ENCODE measurements at places on chromosomes 3 and 15.

DNA sequence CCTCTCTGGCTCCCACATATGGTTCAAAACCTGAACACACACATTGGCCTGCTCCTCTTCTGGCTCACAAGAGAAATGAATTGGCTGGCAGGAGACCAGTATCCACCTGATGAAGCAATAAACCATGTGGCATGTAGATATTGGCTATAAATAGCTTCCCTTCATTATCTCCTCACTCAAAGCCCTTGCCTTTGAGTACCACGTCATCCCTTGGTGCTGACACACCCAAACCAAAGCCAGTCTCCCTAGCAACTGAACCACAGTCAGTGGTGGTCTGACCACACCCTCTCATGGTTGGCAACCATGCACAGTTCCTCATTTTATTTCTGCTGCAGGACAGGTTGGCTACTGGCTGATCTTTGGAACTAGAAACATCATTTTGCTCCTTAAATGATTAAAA lies 98.8 kb downstream of the ZNF621 start:
- DNase-seq, result no peak

DNA sequence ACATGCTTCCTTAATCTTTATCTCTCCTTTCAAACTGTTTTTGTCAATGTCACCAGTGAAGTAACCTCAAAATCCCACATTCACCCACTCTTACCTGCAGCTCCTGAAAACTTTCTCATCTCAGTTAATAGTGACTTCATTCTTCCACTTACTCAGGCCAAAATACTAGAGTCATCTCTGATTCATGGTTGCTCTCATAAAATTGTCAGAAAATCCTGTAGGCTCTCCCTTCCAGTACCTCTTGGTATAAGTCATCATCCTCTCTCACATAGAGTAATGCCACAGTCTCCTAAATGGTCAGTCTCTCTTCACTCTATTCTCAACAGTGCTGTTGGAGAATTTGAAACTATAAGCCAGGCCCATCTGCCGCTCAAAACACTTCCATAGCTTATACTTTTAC lies 34.9 kb upstream of the POU1F1 start:
- DNase-seq, result no peak

GRCh38 chr3:191296041-191296541 lies 33.1 kb upstream of the CCDC50 start:
- no peak for DNase-seq

DNA sequence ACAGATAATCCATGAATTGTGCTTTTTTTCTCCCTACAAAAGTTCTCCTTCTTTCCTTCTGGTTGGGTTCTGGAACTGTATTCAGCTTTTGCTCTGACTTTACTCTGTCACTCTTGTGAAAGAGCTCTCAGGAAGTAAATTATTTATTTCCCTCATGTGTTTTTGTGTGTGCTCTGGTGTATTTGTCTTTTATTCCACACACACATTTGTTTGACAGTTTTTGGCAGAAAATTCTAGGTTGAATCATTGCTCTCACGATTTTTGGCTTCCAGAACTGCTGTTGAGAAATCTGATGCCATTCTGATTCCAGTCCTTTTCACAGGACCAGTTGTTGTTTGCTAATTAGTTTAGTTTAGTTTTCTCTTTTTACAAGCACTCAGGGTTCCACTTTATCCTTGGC lies 172.8 kb downstream of the PLCH1 start:
- DNase-seq, result no peak

DNA sequence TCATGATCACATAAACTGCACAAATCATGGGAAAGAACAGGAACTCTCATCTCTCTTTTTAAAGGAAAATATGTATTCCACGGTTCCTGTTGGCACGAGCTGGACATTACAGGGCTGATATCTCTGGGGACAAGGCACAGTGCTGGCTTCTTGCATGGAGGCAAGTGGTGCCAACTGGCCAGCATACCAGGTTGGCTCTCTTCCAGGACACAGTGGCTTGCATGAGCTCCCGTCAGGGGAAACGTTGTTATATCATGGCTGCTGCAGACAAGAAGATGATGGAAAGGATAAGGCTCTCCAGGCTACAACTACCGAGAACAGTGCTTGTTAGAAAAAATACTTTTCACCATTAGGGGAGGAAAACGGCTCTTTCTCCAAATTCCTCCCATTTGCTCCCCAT lies 283.9 kb downstream of the RORA start:
- no peak for DNase-seq

- DNase-seq, result no peak
Measured at GRCh38 chr15:54840621-54841398, 355.9 kb downstream of the RSL24D1 start.

GRCh38 chr15:84944861-84945260 lies 36.8 kb upstream of the PDE8A start:
- no peak for DNase-seq

DNA sequence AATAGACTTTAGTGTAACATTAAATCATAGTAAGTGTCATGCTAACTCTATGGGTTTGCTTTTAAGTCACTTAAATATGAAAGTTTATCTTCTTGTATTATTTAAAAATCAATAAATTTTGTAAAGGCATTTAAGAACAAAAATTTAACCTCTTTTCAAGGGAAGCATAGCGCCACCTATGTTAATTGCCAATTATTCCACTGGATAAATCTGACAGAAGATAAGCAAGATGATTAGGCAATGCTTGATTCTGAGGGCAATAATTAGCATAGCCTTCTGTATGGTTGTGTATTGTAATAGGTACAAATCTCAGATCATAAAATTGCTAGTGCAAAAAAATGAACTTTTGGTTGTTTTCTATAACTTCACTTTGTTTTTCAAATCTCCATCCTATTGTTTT lies 560.1 kb downstream of the GRM7 start:
- DNase-seq, result no peak

GRCh38 chr3:194223951-194224350 lies 88.0 kb downstream of the HES1 start:
- DNase-seq, result no peak

- no peak for DNase-seq
Measured at GRCh38 chr3:149470381-149470780, 4.1 kb upstream of the TM4SF4 start.

DNA sequence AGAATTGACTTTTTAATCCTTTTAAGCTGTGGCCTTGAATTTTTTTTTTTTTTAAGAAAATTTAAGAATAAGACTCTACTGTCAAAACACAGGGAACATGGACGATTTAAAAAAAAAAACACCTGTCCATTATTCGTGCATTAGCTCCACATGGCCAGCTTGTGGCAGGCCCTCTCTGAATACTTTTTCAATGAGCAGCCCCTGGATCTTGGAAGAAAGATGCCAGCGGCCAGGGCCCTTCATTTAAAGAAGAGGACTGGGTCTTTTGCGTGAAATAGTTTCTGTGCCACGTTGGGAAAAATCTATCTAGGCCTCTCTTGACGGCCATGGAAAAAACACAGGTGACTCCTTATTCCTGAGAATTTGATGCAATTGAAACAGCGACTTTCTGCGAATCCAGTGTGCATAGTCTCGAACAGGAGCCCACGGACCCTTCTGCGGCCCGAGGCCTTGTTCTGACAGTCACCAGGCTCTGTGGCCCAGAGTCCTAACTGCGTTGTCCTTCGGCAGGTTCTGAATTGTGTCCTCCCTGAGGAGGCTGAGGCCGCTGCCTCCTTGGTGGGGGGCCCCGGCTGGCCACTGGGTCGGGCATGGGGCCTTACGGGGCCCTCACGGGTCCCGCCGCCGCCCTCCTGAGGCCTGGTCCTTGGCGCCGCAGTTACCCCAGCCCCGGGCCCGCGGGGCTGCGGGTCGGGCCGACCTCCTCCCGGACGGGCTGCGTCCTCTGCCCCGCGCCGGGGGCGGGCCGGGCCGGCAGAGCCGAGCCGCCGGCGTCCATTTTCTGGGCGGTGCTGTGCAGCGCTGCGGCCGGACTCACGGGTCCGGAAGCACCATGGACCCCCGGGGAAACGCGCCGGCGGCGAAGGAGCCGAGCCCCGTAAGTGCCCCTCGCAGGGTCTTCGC lies 33.5 kb downstream of the ZBTB38 start:
- peak; percentile 33 for DNase-seq

DNA sequence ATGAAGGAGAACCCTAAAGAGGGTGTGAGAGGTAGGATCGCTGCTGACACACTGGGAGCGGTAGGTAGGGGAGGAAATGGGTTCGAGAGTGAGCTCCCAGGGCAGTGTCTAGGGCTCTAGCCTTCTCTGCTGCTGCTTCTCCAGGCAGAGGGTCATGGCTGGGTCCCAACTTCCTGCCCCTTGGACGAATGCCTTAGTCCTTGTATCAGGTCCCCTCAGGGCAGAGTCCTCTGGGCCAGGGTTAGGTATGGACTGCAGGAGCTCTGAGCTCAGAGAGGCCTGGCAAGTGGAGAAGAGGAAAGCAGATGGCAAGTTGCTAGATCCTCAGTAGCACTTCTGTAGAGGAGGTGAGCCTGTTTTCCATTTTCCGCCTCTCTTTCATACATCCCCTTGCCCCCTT lies 2.9 kb downstream of the CORO2B start:
- DNase-seq, result no peak

- no peak for DNase-seq
Measured at GRCh38 chr3:184183679-184184078, 2.3 kb upstream of the ABCF3 start.

DNA sequence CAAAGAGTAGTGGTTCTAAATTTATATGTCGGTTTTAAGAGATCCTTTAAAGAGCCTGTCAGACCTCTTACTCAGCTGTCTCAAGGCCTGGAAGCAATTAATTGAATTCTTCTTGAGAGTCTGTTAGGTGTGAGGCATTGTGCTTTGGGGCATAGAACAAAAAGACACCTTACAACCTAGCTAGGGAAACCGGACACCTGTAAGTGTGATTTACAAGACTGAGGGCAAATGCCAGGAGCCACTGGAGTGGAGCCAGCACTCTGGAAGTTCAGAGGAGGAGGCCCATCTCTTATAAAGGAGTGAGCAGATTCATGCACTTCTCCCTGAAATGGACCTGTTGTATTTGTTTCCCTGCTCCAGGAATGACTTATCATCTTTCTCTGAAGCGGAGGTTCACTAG lies 97.7 kb upstream of the NUDT16 start:
- DNase-seq, result no peak

DNA sequence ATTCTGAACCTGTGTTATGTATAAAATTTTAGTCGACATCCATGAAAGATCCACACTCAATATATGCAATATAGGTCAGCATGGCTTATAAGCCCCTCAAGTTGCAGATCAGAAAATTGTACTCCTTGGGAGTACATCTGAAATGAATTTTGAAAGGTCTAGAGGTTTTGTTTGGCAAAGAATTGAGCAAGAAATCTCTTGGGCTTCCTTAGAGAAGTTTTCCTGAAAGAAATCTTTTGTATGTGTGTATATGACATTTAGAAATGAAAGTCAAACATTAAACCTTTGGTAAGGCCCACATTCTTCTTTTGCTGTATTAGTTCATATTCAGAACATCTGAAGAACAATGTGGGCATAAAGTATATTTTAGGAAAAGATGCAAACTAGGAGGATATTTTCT lies 1006.6 kb downstream of the NAALADL2 start:
- DNase-seq, result no peak

DNA sequence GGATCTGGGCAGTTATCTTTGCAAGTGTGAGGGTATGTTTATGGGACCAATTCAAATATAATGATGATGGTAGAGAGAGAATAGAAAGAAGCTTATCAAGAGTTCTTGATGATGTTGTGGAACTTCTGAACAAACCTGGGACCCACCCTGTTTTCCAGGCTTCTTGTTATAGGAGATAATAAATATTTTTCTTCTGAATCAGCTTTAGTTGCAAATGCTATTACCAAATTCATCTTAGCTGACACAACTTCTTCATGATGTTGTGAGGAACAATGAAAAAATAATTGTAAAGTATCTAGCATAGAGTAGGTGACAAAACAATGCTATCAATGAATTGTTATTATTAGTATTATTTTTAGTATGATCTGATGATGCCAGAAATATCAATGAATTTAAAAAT lies 43.5 kb upstream of the PTX3 start:
- no peak for DNase-seq

DNA sequence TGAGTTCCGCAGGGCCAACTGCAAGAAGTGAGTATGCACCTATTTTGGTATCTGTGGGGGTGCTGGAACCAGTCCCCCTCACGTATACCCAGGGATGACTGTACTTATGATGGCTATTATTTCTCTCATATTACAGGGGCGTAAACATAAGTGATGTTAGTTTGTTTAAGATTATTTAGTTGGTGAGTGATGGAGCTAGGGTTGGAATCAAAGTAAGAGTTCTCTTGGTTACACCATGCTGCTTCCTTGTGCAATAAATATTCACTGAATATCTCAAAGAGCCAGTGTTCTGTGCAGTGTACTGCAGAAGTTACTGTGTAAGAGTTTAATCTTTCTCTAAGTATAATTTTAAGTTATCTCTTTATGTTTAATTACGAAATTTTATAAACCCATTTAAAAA lies 12.8 kb upstream of the UTS2B start:
- DNase-seq, result no peak

- DNase-seq, result no peak
Measured at GRCh38 chr3:52682016-52682415, 3.7 kb downstream of the PBRM1 start.

- no peak for DNase-seq
Measured at GRCh38 chr3:46997453-46998091, 18.1 kb downstream of the NBEAL2 start.

DNA sequence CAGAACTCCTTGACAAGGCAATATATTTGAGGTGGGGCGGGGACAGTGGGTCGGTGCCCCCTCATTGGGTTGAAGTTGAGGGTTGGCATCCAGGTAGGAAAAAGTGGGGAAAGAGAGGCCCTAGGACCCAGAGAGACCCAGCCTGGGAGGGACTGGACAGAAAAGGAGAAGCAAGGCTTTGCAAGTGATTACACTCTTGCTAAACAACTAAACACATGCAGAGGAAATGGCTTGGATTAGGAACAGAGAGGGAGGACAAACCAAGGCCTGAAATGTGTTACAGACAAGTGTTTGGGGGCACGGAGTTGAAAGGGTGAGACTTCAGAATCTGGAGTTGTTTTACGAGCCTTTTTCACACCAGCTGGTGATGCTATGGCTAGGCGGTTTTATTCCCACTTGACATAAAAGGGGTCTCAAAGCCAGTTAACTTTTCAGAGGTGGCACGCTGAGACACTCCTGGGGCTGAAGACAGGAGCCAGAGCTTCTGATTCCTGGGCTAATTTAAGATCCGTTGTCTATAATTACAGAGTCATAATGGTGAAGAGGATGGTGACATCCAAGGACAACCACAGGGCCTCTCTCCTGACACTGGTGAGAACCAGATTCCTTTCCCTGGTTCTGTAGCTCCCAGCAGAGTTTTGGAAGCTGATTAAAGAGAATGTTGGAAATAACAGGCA lies 7.7 kb upstream of the KCTD6 start:
- no peak for DNase-seq

GRCh38 chr15:70722266-70723121 lies 40.9 kb downstream of the UACA start:
- DNase-seq, result peak; percentile 1

- no peak for DNase-seq
Measured at GRCh38 chr3:105822171-105823123, 46.4 kb downstream of the CBLB start.

GRCh38 chr3:41684797-41685735 lies 276.8 kb downstream of the ULK4 start:
- DNase-seq, result no peak

Data from stimulated activated naive CD4-positive, alpha-beta T cell (primary cell).